Amniotic stem cell (primary cell): ENCODE measurements at places on chromosomes 3 and 15.

- no peak for DNase-seq
These were observed 539 bp downstream of the RASSF1 start for GRCh38 chr3:50340147-50340447.

DNA sequence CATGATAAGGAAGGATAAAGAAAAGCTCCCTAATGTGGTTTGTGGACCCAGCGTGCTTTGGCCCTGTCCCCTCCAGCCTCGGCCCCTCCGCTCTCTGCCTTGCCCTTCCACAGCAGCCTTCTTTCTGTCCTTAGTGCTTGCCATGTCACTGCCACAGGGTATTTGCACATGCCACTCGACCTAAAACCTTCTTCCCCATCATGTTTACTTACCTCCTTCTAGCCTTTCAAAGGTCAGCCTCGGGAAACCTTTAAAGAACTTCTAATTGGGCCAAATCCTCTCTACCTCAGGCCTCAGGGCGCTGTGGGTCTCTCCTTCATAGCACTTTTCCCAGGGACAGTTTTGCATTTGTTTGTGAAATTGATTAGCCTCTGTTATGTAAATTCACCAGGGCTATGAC lies 73.0 kb downstream of the SCN11A start:
- no peak for DNase-seq

DNA sequence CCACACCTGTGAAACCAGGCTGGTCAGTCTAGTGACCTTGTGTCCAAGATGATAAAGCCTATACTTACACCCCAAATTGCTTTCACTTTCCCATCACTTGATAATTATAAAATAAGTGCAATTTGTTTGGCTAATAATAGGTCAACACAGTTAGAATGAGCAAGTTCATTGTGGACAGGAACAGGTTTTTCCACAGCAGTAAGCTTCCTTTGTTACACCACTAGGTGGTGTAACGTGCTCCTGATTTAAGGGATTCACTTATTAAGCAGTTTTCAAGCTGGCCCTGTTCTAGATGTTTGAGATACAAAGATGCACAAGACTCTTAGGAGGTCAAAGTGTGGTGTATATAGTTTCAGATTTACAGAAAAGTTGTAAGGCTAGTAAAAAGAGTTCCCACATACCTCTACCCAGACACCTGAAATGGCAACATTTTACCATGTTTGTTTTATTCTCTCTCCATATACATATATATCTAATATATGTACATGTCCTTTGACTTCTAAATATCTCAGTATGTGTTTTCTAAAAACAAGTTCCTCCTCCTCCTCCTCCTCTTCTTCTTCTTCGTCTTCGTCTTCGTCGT lies 6.8 kb upstream of the MFSD1 start:
- peak; percentile 9 for DNase-seq

- DNase-seq: no peak
These were observed 126.7 kb downstream of the MYLK start for GRCh38 chr3:123757281-123757940.

DNA sequence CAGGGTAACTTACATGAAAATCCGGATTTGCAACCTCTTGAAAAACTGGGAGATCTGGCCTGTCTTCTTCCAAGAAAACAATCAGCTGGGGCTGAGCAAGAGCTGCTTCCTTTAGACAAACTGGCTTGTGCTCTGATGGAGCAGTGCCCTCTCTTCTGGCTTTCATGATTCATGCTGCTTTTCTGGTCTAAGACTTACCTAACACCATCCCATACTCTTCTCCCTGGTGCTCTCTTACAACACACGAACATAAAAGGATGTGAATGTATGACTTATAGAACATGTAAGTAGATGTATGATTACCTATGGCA lies 9.9 kb downstream of the TJP1 start:
- no peak for DNase-seq

DNA sequence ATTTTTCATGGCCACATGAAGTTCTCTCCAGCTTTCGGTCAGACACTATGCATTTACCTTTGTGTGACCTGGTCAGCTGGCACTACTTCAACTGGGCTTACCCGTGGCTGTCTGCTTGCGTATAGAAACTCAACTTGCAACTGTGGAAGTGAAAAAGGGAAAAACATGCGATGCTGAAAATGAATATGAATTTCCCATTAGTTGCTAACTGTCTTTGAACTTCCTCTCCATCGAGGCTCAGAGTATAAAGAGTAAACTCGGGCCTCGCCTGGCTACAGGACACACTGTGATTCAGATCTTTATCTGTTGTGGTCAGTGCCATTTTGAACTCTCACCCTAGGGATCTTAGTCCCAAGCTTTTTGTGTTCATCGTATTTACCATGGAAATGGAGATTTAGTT lies 26.8 kb downstream of the NFKBIZ start:
- DNase-seq: no peak

DNA sequence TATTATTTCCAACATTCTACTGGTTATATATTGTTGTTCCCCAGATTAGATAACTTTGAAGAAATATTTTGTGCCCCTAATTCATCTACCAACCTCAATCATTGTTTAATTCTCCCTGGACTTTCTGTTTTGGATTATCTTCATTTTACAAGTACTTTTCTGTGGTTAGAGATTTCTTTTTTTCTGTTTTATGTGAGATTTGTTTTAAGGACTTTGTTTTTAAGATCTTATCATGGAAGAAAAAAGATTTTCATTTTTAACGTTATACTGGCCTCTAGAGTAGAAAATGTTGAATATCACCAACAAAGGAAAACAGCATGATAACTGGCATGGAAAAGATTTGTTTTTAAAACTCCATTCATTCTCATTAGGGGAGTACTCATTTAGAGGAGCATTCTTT lies 210.9 kb upstream of the KCNMB2 start:
- no peak for DNase-seq

DNA sequence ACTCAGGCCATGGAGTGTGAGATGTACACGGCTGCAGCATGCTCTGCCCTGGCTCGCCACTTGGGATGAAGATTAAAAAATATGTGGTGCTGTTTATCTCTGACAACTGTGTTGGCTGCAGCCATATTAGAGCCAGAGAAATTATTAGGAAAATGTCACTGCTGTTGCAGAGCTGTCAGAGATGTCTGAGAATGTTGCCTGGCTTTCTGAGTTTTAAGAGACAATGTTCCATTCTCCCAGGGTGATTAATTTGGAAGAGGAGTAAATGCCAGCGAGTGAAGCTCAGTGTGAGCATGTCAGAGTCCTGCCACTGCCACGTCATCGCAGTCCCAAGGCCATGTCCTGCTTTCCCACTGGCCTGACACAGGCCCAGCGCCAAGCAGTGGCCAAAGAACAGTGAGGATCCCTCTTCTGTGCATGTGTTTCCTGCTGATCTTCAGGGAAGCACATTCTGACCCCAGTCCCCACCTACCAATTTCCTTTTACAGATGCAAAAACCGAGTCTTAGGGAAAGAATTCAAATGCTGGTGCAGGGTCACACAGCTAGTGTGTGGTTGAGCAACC lies 370.9 kb downstream of the GABRG3 start:
- DNase-seq: no peak

GRCh38 chr15:66193066-66193465 lies 60.5 kb downstream of the MEGF11 start:
- DNase-seq: no peak

- no peak for DNase-seq
These were observed 2.0 kb downstream of the ANKRD28 start for GRCh38 chr3:15795651-15796308.

GRCh38 chr3:107775974-107776373 lies 253.2 kb downstream of the BBX start:
- no peak for DNase-seq

DNA sequence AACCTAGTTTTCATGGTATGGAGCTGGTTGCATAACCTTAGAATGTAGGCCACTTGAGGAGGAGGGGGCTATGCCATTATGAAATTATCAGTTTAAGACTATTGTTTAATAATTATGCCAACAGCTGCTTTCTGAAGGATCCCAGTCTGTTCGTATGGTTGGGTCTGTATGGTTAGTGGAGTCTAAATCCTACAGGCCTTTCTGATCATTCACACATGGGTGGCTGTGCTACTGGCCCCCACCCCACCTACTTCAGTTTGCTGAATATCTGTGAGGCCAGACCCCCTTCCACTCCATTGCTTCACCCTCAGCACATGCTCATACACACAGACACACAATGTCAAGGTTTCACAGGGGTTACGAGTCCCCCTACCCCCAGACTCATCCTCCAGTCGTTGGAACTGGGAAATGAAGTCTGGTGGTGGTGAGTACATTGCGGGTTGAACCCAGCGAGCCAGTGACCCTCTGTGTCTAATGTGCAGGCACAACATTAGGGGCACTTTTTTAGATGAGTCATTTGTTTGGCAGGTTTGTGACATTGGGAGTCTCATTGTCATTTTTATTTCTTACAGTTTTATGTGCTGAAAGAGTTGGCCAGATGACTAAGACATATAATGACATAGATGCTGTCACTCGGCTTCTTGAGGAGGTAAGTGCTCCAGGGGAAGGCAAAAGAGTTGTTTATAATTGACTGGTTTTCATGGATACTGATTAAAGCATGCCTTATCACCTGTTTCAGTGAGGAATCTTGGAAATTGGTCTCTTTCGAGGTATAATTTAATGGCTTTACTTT lies 85.3 kb downstream of the TRAK1 start:
- no peak for DNase-seq

- no peak for DNase-seq
These were observed 69.0 kb downstream of the RBM6 start for GRCh38 chr3:50008931-50009330.

- no peak for DNase-seq
These were observed 25.8 kb downstream of the DYNC1LI1 start for GRCh38 chr3:32544894-32545293.

DNA sequence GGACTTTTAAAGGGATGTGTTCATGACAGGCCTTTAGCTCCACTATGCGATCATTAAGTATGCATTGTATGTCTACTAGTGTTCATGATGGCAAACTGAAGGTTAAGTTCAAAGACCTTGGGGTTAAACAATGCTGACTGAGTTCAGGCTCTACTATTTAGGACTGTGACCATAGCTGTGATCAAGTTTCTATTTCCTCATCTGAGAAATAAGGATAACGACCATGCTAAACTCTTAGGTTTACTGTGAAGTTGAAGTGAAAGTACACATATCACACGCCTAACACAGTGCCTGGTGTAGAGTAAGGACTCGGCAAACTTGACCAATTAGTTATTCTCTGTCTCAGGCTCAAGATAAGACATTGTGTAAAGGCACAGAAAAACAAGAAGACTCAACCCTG lies 243.2 kb downstream of the MBNL1 start:
- DNase-seq: no peak

GRCh38 chr3:105518203-105518602 lies 151.5 kb downstream of the ALCAM start:
- DNase-seq: no peak

- DNase-seq: no peak
These were observed 10.4 kb downstream of the THBS1 start for GRCh38 chr15:39591141-39591895.

DNA sequence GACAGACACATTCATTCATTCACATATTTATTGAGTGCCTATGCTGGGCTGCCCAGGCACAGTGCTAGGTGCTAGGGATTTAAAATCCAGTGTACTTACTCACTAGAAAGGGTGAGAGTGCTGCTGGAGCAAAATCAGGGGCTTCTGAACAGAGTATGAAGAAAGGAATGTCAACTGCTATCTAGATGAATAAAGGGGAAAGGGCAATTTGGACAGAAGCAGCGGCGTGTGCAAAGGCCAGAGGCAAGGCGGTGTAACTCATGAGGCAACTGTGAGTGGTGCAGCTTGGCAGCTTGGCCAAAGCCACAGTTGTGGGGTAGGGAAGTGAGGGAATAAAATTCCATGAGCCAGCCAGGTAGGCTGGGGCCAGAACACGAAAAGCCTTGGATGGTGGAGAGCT lies 76.7 kb downstream of the RAD18 start:
- no peak for DNase-seq

GRCh38 chr3:88168171-88168570 lies 18.4 kb downstream of the C3orf38 start:
- no peak for DNase-seq

DNA sequence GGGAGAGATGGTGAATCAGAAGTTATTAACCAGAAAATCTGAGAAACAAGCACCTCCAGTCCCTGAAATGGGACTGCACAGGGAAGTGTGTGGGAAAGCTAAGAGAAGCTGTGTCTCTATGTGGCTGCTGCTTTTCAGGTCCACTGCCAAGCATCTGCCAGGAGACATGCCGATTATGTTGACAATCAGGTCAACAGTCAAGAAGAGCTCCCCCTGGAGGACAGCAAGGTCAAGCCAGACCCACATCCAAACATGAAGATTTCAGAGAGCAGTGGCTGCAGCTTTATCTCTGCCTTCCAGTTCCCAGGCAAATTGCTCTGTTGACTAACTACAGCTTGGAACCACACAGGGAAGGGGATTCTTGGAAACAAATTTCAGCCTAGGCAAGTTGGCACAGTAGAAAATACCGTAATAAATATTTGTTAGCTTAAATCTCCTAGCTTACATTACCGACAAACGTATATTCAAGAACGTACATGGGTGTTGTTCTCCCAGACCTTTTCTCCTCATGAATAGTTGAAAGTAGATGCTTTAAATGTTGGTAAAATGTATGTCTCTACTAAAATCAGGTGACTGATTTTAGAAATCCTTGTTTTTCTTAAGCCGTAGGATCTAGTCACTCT lies 394.5 kb upstream of the RARB start:
- no peak for DNase-seq

DNA sequence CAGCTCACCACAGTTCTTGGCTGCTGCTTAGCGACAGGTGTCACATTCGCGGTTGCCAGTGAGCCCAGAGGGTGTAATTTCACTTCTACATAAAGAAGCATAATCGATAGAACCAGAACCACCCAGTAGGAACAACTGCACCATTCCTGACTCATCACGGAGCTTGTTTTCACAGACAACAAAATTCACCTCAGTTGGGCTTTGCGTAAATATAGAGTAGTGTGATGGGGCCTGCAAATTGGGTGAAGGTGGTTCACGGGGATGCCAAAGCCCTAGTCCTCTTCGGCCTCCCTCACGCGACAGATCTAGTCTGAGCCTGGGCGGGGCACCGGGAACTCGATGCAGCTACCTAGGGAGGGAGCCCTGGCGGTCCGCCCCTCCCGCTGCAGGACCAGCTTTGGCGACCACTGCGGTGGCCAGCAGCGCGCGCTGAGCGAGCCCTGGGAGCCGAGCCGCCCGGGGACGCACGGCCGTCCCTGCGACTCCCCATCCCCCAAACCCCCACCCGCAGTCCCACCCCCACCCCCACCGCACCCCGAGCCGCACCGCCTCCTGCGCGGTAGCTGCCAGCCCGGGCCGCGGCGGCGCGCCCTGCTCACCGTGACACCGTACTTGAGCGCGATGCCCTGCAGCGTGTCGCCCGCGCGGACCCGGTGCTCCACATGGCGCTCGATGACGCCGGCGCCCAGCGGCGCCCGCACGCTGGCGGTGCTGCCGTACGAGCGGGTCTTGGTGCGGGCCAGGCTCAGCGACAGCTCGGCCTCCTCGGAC lies 519 bp downstream of the LYSMD2 start:
- no peak for DNase-seq

GRCh38 chr15:31247404-31247803 lies 79.2 kb upstream of the KLF13 start:
- DNase-seq: no peak
